ENCODE measurements at places on chromosomes 3 and 15. TPM values are rescaled to one million over a fixed set of nuclear protein-coding genes. Genes with fewer than 3 reads are reported as not detected.
A peak's percentile ranks its signal among the peaks of the same experiment; 100 is the strongest.

GRCh38 chr3:47482366-47482765 lies 6.6 kb upstream of the SCAP start:
- no peak overlapping the region for H3K27ac ChIP-seq
- H3K4me1 ChIP-seq, result peaks cover 11% of the 10 kb centered on the region
- H3K4me3 ChIP-seq, result peak overlapping the region; percentile 7
- no peaks in the 10 kb centered on the region for H3K27me3 ChIP-seq

DNA sequence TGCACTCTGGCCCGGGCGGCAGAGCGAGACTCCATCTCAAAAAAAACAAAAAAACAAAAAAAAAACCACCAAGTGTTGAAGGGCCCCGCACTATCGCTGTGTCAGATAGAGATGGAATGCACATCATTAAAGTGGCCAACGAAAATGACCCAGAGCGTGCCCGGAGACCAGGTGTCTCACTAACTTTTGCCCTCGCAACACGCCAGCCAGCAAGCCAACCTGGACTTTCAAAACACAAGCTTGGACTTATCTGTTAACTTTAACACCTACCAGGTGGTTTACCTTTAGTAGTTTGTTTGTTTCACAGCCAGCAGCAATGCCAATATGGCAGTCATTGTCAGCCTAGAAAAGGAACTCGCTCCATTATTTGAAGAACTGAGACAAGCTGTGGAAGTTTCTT lies 28.6 kb downstream of the FAM174B start:
- no peak overlapping the region for H3K4me3 ChIP-seq
- H3K27me3 ChIP-seq, result no peaks in the 10 kb centered on the region
- no peak overlapping the region for H3K27ac ChIP-seq
- DNase-seq, result no peak
- H3K36me3 ChIP-seq, result peaks cover 17% of the 10 kb centered on the region

DNA sequence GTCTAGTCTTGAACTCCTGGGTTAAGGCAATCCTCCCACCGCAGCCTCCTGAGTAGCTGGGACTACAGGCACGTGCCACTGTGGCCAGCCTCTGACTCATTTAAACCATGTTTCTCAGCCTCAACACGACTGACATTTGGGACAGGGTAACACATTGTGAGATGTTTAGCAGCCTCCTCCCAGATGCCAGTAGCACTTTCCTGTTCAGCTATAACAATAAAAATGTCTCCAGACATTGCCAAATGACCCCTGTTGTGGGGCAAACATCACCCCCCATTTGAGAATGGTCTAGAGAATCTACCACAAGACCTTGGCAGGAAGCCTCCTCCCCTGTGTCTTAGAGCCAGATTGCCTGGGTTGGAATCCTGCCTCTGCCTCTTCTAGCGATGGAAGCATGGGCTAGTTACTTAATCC lies 8.4 kb downstream of the TMEM40 start:
- DNase-seq, result no peak
- no peak overlapping the region for H3K27ac ChIP-seq
- peaks cover 3% of the 10 kb centered on the region for H3K27me3 ChIP-seq
- no peaks in the 10 kb centered on the region for H3K4me1 ChIP-seq
- H3K4me3 ChIP-seq, result no peak overlapping the region

DNA sequence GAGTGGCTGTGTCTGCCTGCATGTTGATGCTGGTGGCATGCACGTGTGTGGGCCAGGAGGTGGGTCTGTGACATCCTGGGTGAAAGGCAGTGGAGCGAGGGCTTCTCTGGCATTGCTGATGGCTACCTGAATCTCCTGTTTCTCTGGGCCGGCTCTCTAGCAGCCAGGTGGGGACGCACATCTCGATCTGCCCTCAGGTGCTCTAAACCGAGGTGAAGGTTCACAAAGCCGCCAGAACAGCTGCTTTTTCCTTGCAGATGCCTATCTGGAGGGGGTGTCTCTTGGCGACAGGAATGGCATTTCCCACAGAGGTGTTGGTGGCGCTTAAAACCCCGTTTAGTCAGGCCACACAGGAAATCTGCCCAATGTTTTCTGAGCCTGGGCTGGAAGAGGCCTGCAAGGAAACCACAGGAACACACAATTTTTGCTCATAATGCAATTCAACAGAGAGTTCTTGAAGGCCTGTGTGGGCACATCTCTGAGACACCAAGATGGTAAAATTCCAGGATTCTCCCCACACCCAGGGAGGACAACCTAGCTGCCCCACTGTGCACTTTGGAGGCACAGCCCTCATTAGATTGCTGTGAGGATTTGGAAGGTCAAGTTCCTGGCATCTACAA lies 11.9 kb downstream of the TMEM158 start:
- peaks cover 33% of the 10 kb centered on the region for H3K27me3 ChIP-seq
- DNase-seq, result no peak
- H3K4me3 ChIP-seq, result no peak overlapping the region
- no peak overlapping the region for H3K27ac ChIP-seq

DNA sequence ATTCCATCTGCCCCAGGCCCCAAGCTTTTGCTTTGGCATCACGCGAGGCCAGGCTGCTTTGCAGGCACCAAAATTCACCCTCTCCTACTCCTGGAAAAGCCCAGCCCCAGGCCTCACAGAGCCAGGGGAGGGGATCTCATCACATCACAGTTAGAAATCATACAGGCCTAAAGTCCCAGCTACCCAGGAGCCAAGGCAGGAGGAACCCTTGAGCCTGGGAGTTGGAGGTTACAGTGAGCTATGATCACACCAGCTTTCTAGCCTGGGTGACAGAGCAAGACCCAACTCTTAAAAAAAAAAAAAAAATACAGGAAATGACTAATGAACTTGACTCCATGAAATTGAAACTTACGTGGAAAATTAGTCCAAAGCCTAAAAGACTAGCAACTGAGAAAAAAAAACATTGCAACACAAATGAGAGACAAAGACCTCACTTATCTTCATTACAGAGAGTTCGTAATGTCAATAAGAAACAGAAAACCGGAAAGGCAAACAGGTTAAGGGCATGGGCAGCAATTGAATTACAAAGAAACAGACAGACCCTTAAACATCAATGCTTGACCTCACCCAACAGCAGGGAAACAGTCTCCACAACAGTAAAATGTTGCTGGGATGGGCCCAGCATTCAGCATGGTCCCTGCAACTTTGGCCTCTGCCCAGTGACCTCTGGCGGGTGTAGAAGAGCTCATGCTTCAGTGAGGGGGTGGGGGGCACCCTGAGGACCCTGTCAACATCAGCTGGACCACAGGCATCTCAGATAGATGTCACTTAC lies 151.5 kb downstream of the LRRK1 start:
- no peak overlapping the region for H3K4me3 ChIP-seq
- H3K27ac ChIP-seq, result no peak overlapping the region
- DNase-seq, result no peak
- H3K36me3 ChIP-seq, result no peaks in the 10 kb centered on the region
- peaks cover 25% of the 10 kb centered on the region for H3K4me1 ChIP-seq

- peak overlapping the region; percentile 76 for H3K27ac ChIP-seq
- H3K27me3 ChIP-seq, result no peaks in the 10 kb centered on the region
- no peak for DNase-seq
- peaks cover 3% of the 10 kb centered on the region for H3K4me1 ChIP-seq
Measured at GRCh38 chr3:197219619-197220018, 78.8 kb downstream of the DLG1 start.

The LDHAL6B gene
- total RNA-seq, result not detected

- DNase-seq, result no peak
- no peak overlapping the region for H3K4me3 ChIP-seq
- H3K36me3 ChIP-seq, result no peaks in the 10 kb centered on the region
- no peaks in the 10 kb centered on the region for H3K4me1 ChIP-seq
- H3K27ac ChIP-seq, result no peak overlapping the region
Measured at GRCh38 chr3:110174908-110175307, 837.6 kb upstream of the DPPA4 start.

The SLC7A14 gene
- 0.93 TPM for total RNA-seq

- DNase-seq, result no peak
- H3K27me3 ChIP-seq, result no peaks in the 10 kb centered on the region
- H3K4me1 ChIP-seq, result peaks cover 7% of the 10 kb centered on the region
- no peak overlapping the region for H3K4me3 ChIP-seq
Measured at GRCh38 chr15:38059665-38060064, 125.2 kb downstream of the TMCO5A start.

DNA sequence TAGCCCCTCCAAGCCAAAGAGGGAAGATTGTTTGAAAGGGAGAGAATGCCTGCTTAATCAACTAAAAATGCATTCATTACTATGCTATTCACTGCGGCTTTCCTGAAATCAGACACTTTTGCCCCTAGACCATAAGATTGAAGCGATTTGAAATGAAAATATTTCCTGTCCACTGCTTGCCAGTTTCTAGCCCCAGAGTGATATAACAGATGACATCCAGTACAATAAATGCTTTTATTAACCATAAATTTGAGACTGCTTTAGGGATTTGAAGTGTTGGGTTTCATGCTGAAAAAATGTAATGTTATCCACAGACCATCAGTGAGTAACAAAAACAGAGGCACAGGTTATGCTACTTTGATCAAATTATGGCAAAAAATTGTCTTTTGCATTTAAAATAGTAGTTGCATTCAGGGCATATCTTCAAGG lies 14.1 kb downstream of the IL17RD start:
- H3K4me1 ChIP-seq, result peaks cover 26% of the 10 kb centered on the region
- peaks cover 7% of the 10 kb centered on the region for H3K36me3 ChIP-seq
- H3K27me3 ChIP-seq, result no peaks in the 10 kb centered on the region
- H3K27ac ChIP-seq, result no peak overlapping the region

- H3K4me3 ChIP-seq, result no peak overlapping the region
- H3K27ac ChIP-seq, result no peak overlapping the region
- no peaks in the 10 kb centered on the region for H3K27me3 ChIP-seq
- H3K36me3 ChIP-seq, result peaks cover 13% of the 10 kb centered on the region
Measured at GRCh38 chr3:46998852-46999515, 19.5 kb downstream of the NBEAL2 start.

GRCh38 chr15:43277901-43278300 lies 11.2 kb upstream of the TGM5 start:
- H3K27me3 ChIP-seq, result peaks cover 13% of the 10 kb centered on the region
- H3K4me1 ChIP-seq, result no peaks in the 10 kb centered on the region
- no peak for DNase-seq
- no peak overlapping the region for H3K4me3 ChIP-seq
- H3K27ac ChIP-seq, result no peak overlapping the region

- H3K4me3 ChIP-seq, result no peak overlapping the region
- H3K4me1 ChIP-seq, result peaks cover 3% of the 10 kb centered on the region
- peaks cover 11% of the 10 kb centered on the region for H3K27me3 ChIP-seq
Measured at GRCh38 chr3:190064659-190065058, 56.0 kb downstream of the P3H2 start.

GRCh38 chr3:147410526-147411237 lies 1.5 kb downstream of the ZIC1 start:
- H3K36me3 ChIP-seq, result no peaks in the 10 kb centered on the region
- peaks cover 9% of the 10 kb centered on the region for H3K4me1 ChIP-seq
- DNase-seq, result no peak
- H3K27ac ChIP-seq, result peak overlapping the region; percentile 57
- peak overlapping the region; percentile 7 for H3K4me3 ChIP-seq
- peaks cover 91% of the 10 kb centered on the region for H3K27me3 ChIP-seq

All from progenitor cell of endocrine pancreas (in vitro differentiated cells).